ENCODE measurements at places on chromosomes 2 and 18.

DNA sequence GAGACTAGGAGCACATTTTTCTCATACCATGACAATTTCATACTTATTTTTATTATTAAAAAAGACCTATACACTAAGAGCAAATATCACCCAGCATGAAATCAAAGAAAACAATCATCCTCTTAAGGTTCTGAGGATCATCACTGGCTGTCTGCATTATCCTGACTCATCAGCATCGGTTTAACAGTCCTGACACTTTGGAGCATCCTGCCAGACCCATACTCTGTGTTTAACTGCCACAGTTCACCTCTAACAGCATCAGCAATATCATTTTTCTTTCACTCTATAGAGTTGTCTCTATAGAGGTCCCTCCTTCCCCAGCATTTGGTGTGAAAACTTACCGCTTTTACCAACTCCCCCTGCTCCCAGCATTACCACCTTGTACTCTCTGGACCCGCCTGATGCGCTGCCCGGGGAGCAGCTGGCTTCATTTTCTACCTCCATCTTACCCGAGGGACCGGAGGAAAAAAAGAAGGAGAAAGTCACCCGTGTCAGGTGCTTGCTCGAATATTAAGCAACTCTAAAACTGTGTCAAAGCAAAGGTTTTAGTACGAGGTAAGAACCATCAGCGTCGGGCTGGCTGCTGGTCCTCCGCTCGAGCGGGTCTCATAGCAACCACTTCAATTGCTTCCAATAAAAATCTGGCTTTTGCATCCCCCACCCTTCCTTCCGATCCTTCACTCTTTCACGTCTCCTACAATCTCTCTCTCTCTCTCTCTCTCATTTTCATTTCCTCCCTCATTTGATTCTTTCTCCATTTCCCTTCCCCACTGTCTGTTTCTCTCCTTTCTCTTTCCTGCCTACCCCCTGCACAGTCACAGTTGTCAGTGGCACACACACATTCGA is at the start of gene RIT2:
TSS of gene RIT2 (minus strand) at position 610 of the 846 bp plus-strand sequence.
- no peak for DNase-seq

DNA sequence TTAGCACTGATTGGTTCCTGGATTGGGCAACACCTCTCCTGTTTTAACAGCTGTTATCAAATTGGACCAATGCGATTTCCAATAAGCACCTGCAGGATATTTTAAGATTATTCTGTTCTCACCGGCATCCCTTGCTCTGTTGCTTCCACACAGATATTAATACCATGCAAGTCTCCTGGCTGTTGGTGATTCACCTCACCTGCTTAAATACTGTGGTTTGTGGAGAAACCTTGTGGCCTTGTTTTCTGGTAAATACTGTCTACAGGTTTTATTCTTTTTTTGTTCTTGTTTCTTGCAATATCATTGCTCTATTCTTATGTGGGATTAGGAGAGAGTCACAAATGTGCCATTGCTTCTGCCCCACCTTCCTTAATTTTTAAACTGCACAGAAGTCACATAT is 448.1 kb upstream of the NXPH2 start:
- DNase-seq = no peak

DNA sequence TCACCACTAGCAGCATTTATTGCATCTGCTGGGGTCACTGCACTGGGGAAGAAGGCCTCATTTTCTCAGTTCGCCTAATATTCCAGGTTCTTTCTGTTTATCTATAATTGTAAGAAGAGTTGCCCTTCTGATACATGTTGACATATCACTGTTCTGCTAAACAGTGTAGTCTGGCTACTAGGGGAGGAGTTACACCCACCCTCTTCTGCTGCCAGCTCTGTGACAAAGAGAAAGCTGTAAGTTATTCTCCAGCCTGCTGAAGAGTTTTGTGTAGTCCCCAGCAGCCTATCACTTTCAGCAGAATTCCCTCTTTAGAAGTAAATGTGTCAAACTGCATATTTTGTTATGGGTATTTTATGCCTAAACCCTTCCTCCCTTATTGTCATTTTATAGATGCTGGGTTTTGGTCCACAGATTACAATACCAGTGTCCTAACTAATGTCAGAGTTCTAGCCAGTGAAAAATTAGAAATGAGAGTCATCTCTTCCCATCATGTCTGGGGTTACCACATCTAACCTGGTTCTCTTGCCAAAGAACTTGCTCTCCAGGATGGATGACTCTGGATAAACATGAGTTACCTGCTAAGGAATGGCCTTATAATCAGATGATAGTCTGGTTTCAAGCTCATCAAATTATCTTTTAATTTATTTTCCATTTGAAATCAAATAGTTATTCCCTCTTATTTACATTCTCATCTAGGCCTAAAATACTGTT is 5.6 kb upstream of the MBOAT2 start:
- no peak for DNase-seq

- no peak for DNase-seq
Observed at GRCh38 chr2:222380456-222380855, 43.9 kb upstream of the SGPP2 start.

- no peak for DNase-seq
Observed at GRCh38 chr2:232628466-232629128, 4.8 kb upstream of the EFHD1 start.

Measured in stimulated activated naive CD8-positive, alpha-beta T cell treated with anti-CD3 and anti-CD28 coated beads, Interleukin-15, Interleukin-2, amounts not matched to agents 100 U/mL and 50 U/mL, for 24 hours (primary cell).